H1 (cell line): ENCODE measurements at places on chromosomes 3 and 15. TPM values are rescaled to one million over a fixed set of nuclear protein-coding genes. Genes with fewer than 3 reads are reported as not detected.

DNA sequence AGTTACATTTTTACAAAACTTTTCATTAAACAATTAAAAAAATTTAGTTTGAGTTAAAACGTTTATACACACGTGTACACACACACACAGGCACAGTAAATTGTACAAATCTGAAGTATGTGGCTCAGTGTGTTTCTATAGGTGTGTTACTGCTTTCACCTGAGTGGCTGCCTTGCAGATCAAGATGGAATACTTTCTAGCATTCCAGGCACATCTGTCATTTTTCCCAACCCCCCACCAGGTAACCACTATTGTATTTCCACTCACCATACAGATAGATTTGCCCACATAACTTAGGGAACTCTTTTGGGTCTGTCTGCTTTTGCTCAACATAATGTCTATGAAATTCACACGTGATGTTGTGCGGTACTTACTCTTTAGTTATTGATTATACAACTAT is 141.1 kb downstream of the PTPRG start:
- DNase-seq, result no peak
- H3K4me3 ChIP-seq, result no peak overlapping the region
- H3K27me3 ChIP-seq, result no peaks in the 10 kb centered on the region
- no peaks in the 10 kb centered on the region for H3K36me3 ChIP-seq
- H3K4me1 ChIP-seq, result peaks cover 17% of the 10 kb centered on the region

GRCh38 chr15:52230073-52230472 is 38.9 kb upstream of the GNB5 start:
- no peak overlapping the region for H3K4me3 ChIP-seq
- H3K27ac ChIP-seq, result no peak overlapping the region
- no peaks in the 10 kb centered on the region for H3K27me3 ChIP-seq

Gene TMEM207
- polyA plus RNA-seq, result not detected in 2 replicates

Gene GATA2
- polyA plus RNA-seq, result 0.03 and 0.22 TPM in 2 replicates

- H3K27ac ChIP-seq, result no peak overlapping the region
- H3K4me1 ChIP-seq, result peaks cover 7% of the 10 kb centered on the region
- no peaks in the 10 kb centered on the region for H3K27me3 ChIP-seq
These were observed 57.0 kb downstream of the BOC start for GRCh38 chr3:113268311-113268710.

GRCh38 chr15:69132977-69133861 is 27.2 kb upstream of the GLCE start:
- no peak overlapping the region for H3K27ac ChIP-seq
- no peaks in the 10 kb centered on the region; the same call in 1 of the 2 replicates for H3K27me3 ChIP-seq
- no peak for DNase-seq

Gene CRYGS
- 1.3 and 1.5 TPM in 2 replicates for polyA plus RNA-seq

DNA sequence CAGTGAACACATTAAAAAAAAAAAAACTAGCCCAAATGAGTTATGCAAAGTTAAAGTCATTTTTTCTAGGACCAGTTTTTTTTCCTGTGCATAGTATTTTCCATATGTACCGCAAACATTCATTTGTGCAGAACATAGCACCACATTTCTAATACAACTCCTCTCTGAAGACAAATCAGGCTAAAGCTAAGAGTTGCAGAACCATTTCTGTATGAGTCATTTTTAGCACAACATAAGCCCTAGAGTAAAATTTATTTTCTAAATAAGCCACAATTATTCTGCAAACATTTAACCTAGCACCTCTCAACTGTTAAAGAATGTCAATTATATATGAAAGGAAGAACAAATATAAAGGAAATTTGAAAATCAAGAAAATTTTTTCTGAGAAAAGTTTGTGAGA is 375.8 kb downstream of the TIGIT start:
- no peaks in the 10 kb centered on the region for H3K36me3 ChIP-seq
- H3K27ac ChIP-seq, result no peak overlapping the region
- no peaks in the 10 kb centered on the region for H3K27me3 ChIP-seq

Gene TF
- polyA plus RNA-seq, result 0.02 and 0.19 TPM in 2 replicates

- no peak overlapping the region for H3K27ac ChIP-seq
- H3K4me3 ChIP-seq, result no peak overlapping the region
- no peaks in the 10 kb centered on the region for H3K36me3 ChIP-seq
- H3K4me1 ChIP-seq, result no peaks in the 10 kb centered on the region
These were observed 216.5 kb downstream of the ZBBX start for GRCh38 chr3:167163580-167163979.

DNA sequence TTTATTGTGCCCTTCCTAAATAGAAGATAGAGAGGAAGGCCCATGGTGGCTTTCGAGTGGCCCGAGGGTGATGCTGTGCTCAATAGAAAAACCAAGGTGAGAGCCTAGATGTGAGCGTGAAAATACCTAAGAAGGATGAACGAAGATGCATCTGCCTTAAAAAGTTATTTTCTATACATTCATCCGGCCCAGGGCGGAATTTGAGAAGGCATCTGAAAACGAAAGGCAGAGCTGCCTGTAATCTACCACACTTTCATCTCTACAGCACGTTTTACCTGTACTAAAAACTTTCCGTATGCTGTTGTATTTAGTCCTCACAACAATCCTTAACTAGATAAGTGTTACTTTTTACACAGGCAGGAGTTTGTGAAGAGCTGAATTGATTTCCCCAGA is 1.4 kb downstream of the DUT start:
- peaks cover 12% of the 10 kb centered on the region for H3K36me3 ChIP-seq
- H3K4me1 ChIP-seq, result peaks cover 5% of the 10 kb centered on the region; the same call in 1 of the 2 replicates
- peak overlapping the region; percentile 99 for H3K4me3 ChIP-seq
- no peaks in the 10 kb centered on the region for H3K27me3 ChIP-seq
- DNase-seq, result no peak
- no peak overlapping the region for H3K27ac ChIP-seq

GRCh38 chr3:194852831-194853508 is 167.3 kb downstream of the FAM43A start:
- no peaks in the 10 kb centered on the region for H3K27me3 ChIP-seq
- H3K27ac ChIP-seq, result no peak overlapping the region
- H3K4me1 ChIP-seq, result peaks cover 8% of the 10 kb centered on the region
- DNase-seq, result no peak
- H3K4me3 ChIP-seq, result no peak overlapping the region
- H3K36me3 ChIP-seq, result no peaks in the 10 kb centered on the region

Gene CCK
- 2.8 and 3.5 TPM in 2 replicates for polyA plus RNA-seq

- H3K4me1 ChIP-seq, result no peaks in the 10 kb centered on the region
- no peaks in the 10 kb centered on the region for H3K36me3 ChIP-seq
- peaks cover 4% of the 10 kb centered on the region for H3K27me3 ChIP-seq
- H3K27ac ChIP-seq, result no peak within 1 kb of the TSS
These were observed at the start of gene GMNC for GRCh38 chr3:190862209-190863118. GMNC (minus strand) TSS chr3:190862694; CDS start chr3:190862615, 79 bp downstream.

Gene WDR49
- 0.25 and 0.50 TPM in 2 replicates for polyA plus RNA-seq

Gene CELSR3
- 11.6 and 17.5 TPM in 2 replicates for polyA plus RNA-seq

Gene ZBBX
- polyA plus RNA-seq, result 0.06 and 0.17 TPM in 2 replicates

- no peak overlapping the region for H3K27ac ChIP-seq
- no peaks in the 10 kb centered on the region for H3K27me3 ChIP-seq
- H3K4me1 ChIP-seq, result no peaks in the 10 kb centered on the region
- no peak for DNase-seq
- H3K36me3 ChIP-seq, result no peaks in the 10 kb centered on the region; the same call in 1 of the 2 replicates
These were observed 45.0 kb upstream of the FAH start for GRCh38 chr15:80107774-80108173.

Gene HRG
- polyA plus RNA-seq, result 0.03 TPM in 1 of 2 replicates, not detected in the other

GRCh38 chr3:26807272-26807671 is 184.7 kb downstream of the LRRC3B start:
- DNase-seq, result no peak
- H3K36me3 ChIP-seq, result no peaks in the 10 kb centered on the region
- no peak overlapping the region for H3K27ac ChIP-seq
- H3K27me3 ChIP-seq, result no peaks in the 10 kb centered on the region
- no peak overlapping the region for H3K4me3 ChIP-seq

GRCh38 chr15:64847016-64847415 is 5.3 kb downstream of the PLEKHO2 start:
- no peak for DNase-seq
- no peaks in the 10 kb centered on the region for H3K27me3 ChIP-seq

DNA sequence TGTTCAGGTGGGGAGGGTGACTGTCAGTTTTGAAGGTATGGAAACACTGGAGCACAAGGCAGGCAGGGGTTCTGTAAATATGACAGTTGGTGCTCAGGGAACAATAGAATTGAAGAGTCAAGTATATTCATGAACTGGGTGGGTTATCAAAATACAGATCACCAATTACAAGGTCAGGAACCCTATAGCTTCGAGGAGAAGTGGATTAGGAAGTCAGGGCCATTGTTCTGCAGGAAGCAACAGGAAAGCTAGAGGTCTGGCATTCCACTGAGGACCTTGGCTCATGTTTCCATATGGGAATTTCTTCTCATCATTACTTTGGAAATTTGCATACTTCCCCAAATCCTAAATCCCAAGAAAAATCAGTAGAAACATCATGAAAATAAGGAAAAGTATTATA is 125.9 kb downstream of the MYRIP start:
- DNase-seq, result no peak
- H3K36me3 ChIP-seq, result no peaks in the 10 kb centered on the region
- no peak overlapping the region for H3K27ac ChIP-seq
- no peaks in the 10 kb centered on the region for H3K27me3 ChIP-seq
- no peaks in the 10 kb centered on the region for H3K4me1 ChIP-seq

DNA sequence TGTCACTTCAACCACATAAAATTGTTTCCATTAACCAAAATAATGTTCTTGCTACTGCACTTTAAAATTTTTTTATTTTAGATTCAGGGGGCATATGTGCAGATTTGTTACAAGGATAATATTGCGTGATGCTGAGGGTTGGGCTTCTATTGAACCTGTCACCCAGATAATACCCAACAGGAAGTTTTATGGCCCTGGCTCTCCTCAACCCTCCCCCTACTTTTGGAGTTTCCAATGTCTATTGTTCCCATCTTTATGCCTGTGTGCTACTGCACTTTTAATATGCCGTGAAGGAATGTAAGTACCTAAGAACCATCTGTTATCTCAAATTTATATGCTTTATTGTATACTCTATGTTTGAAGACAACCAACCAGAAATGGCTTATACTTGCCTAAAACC is 42.0 kb upstream of the IMPG2 start:
- no peak for DNase-seq
- H3K27me3 ChIP-seq, result no peaks in the 10 kb centered on the region
- no peak overlapping the region for H3K27ac ChIP-seq
- no peaks in the 10 kb centered on the region for H3K36me3 ChIP-seq
- H3K4me1 ChIP-seq, result no peaks in the 10 kb centered on the region

DNA sequence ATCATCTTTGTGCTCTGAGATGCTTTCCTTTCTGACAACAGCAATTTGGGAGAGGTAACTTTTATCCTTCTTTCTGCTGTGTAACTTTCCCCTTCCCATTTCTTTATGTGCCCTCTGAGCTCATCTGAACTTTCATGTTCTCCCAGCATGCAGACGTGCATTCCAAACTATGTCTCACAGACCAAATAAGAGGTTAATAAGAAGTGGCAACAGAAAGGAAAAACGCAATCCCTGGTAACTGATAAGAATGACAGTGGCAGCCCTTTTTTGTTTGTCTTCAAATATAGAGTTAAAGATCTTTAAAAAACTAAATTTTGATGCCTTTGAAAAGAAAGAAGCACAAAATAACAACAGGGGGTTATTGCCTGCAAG is 533.4 kb downstream of the FOXP1 start:
- H3K4me3 ChIP-seq, result no peak overlapping the region
- peaks cover 9% of the 10 kb centered on the region for H3K36me3 ChIP-seq
- no peaks in the 10 kb centered on the region for H3K27me3 ChIP-seq
- H3K27ac ChIP-seq, result no peak overlapping the region
- DNase-seq, result no peak

Gene UROC1
- polyA plus RNA-seq, result 0.03 and 0.09 TPM in 2 replicates

DNA sequence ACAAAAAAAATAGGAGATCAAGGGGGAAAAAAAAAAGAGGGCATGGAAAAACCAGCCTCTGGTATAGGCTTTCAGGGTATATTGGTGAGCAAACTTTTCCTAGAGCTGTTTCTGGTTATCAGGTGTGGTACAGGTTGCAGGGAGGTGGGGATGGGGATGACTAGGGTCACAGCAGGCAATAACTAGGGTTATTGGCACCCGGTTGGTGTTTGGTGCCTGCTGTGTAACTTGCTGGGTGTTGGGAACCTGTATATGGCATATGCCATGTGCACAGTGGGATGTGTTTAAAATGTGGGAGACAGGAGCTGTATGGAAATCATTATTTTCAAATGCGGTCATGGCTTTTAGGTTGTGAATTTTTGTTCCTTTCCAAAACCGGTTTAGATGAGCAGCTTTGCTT is 119.2 kb downstream of the PTPRG start:
- H3K4me3 ChIP-seq, result no peak overlapping the region
- no peaks in the 10 kb centered on the region for H3K36me3 ChIP-seq
- H3K4me1 ChIP-seq, result peaks cover 12% of the 10 kb centered on the region
- H3K27ac ChIP-seq, result no peak overlapping the region
- H3K27me3 ChIP-seq, result no peaks in the 10 kb centered on the region

DNA sequence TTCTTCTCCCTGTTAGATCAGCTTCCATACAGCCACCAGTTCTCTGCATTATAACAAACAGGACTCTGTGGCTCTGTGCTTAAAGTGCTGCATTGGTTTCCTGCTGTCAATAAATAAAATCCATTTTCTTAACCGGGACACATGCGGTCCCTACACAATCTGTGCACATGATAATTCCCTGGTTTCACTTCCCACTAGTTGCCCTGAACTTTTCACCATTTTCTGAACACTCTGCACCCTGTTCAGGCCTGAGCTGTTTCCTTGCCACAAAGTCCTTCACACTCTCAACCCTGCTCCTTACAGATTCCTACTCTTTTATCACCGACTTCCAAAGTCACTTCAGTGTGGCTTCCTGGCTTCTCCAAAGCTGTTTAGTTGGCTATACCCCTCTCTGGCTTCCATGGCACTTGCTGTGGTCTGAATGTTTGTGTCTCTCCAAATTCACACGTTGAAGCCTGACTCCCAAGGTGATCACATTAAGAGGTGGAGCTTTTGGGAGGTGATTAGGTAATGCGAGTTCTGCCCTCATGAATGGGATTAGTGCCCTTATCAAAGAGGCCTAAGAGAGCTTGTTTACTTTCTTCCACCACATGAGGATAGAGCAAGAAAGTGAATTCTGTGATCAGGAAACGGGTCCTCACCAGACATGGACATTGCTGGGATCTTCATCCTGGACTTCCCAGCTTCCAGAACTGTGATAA is 233.4 kb downstream of the CHST2 start:
- DNase-seq, result no peak
- no peak overlapping the region for H3K27ac ChIP-seq
- H3K4me3 ChIP-seq, result no peak overlapping the region
- no peaks in the 10 kb centered on the region for H3K4me1 ChIP-seq
- H3K36me3 ChIP-seq, result no peaks in the 10 kb centered on the region

- H3K4me1 ChIP-seq, result no peaks in the 10 kb centered on the region
- H3K27me3 ChIP-seq, result no peaks in the 10 kb centered on the region
- H3K27ac ChIP-seq, result no peak overlapping the region
- no peaks in the 10 kb centered on the region for H3K36me3 ChIP-seq
- H3K4me3 ChIP-seq, result no peak overlapping the region
These were observed 34.8 kb downstream of the CCNL1 start for GRCh38 chr3:157125101-157125500.
